Tibial artery (tissue), 4 donors: ENCODE measurements at places on chromosomes 11 and 22.
A peak's percentile ranks its signal among the peaks of the same experiment; 100 is the strongest.

DNA sequence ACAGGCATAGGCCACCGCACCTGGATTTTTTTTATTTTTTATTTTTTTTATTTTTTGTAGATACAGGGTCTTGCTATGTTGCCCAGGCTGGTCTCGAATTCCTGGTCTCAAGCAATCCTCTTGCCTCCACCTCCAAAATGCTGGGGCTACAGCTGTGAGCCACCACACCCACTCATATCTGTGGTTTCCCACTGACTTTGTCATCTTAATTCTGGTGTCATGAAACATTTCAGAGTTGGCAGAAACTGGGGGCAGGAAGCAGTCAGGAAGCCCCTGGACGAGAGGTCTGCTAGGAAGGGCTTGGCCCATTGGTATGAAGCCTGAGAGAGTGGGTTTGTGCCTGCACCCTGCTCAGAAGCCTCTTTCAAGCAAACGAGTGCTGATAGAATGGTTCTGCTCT lies 49.1 kb downstream of the COMMD9 start:
- no peak for DNase-seq

DNA sequence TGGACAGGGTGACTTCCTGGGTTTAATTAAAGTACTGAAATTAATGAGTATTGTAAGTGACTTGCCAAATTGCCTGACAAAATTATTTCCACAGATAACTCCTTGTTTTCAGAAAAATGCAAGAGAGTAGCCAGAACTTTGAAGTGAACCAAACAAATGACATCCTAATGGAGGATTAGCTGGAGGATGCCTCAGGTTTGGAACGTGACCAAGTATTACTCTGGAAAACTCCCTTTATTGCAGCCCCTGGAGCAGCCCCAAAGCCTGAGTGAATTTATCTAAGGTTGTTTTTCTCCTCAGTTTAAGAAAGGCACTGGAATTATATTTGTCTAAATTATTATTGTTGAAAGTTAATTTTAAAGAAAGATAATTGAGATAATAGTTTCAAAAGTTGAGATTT lies 343.6 kb upstream of the MTNR1B start:
- no peak for DNase-seq

GRCh38 chr11:2531277-2531986 lies 86.6 kb downstream of the KCNQ1 start:
- DNase-seq: peak; percentile 82

DNA sequence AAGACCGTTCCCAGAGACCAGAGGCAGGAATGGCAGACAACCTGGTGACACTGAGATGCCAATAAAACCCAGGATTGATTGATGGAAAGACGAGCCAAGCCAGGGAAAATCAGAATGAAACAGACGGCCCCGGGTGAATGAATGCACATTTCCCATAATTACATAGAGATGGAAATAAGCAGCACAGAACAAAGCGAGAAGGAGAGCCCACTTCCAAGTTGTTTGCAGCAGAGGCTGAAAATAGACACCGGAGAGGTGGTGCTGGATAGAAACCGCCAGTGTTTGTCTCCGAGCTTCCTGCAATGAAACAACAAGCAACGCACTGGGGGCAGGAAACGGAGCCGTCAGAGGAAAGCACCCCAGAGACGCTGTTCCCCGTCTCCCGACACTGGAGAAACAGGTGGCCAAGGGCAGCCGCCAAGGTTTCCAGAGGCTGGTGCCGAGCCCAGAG lies 406.8 kb downstream of the SHANK2 start:
- DNase-seq: no peak

GRCh38 chr11:80086496-80087055 lies 645.7 kb upstream of the TENM4 start:
- DNase-seq: no peak

DNA sequence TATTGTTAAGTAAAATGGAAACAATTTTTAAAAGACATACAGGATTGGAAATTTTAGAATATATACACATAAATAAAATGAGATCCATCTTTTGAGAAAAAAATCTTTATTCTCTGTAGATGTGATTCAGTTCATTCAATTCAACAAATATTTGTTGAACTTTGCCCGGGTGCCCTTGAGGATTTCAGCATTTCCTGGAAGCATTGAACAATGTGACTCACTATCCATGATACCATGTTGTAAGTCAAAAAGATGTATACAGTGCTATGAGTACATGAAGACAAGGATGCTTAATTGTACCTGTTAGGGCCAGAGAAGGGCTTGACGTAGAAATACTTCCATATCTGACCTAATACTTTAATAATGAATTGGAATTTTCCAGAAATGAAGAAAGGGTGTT lies 353.7 kb downstream of the METTL15 start:
- DNase-seq: no peak

GRCh38 chr22:22349455-22349836 lies 104.9 kb downstream of the VPREB1 start:
- DNase-seq: no peak

DNA sequence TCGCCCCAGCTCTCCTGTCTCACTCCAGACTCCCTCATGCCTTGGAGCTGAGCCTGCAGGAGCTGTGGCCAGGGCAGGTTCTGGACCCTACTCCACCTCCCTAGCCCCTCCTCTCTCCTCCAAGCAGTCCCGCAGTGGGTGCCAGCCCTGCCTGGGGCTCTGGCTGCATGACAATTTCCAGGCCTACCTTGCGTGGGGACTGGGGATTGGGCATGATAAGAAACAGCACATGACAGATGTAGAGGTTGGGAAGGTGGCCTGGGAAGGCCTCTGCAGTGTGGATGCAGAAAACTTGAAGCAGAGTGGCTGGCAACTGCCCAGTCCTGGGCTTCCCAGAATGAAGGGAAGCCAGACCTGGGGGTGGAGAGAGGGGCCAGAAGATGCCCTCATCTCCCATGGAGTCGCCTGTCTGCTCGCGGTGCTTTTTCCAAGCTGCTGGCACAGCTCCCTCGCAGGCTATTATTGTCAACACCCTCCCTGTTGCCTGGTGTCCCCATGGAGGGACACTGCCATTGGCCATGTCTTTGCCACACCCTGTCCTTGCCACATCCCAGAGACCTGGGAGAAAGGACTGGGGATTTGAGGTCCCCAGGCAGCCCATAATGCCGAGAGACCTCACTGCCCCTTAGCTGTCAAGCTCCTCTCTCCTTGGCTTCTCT lies 48.9 kb upstream of the CDON start:
- DNase-seq: no peak

GRCh38 chr11:17387254-17387653 lies 1.2 kb downstream of the KCNJ11 start:
- DNase-seq: no peak

GRCh38 chr11:35275786-35276170 lies 136.8 kb downstream of the CD44 start:
- no peak for DNase-seq

DNA sequence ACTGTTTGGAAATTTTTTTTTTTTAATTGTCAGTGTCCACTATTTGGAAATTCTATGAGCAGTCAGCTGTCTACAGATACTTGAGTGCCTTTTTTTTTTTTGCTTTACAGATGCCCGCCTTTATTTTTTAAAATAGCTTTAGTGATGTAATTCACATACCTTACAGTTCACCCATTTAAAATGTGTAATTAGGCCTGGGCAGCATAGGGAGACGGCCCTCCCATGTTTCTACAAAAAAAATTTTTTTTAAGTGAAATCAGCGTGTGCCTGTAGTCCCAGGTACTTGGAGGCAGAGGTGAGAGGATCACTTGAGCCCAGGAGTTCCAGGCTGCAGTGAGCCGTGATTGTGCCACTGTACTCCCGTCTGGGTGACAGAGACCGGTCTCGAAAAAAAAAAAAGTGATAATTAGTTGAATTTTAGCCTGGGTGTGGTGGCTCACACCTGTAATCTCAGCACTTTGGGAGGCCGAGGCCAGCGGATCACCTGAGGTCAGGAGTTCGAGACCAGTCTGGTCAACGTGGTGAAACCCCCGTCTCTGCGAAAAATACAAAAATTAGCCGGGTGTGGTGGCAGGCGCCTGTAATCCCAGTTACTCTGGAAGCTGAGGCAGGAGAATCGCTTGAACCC lies 1.5 kb downstream of the ZNF143 start:
- DNase-seq: no peak

DNA sequence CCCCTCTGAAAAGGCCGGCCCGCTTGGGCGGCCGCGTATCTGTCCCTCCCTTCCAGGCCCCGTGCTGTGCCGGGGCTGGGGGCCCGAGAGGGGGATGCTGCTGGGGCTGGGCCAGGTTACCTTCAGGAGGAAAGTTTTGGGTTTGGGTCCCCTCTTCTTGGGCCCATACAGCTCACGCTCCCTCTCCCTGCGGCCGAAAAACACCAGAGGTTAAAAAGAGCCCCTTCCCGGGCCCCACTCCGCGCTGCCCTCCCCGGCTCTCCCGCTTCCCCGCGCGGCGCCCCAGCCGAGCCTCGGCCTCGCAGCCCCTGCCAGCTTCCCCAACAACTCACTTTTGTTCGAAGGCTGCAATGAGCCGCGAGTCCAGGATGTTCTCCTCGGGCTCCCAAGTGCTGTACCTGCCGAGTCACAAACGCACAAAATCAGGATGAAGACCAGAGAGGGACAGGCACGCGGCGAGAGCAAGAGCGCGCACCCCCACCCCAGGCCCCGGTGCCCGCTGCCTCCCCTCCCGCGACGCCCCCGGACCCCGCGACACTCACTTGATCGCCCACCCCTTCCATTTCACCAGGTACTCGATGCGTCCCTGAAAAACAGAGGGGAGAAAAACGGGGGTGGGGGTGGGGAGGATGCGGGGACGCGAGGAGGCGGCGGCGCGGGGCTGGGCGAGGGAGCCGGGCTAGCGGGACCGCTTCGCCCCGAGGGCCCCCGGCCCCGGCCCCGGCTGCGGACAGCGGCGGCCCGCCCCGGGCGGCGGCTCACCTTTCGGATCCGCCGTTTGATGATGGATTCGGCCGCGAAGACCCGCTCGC lies 450 bp downstream of the CBX6 start:
- DNase-seq: no peak

- no peak for DNase-seq
Measured at GRCh38 chr11:32890843-32891656, 1.6 kb upstream of the QSER1 start.

- no peak for DNase-seq
Measured at GRCh38 chr11:45494738-45495137, 170.7 kb downstream of the CHST1 start.

GRCh38 chr11:46391578-46392420 lies at the start of gene CHRM4:
Gene CHRM4 (minus strand): TSS chr11:46391776. CDS start chr11:46386557, 5,219 bp downstream.
- DNase-seq: peak; percentile 62

DNA sequence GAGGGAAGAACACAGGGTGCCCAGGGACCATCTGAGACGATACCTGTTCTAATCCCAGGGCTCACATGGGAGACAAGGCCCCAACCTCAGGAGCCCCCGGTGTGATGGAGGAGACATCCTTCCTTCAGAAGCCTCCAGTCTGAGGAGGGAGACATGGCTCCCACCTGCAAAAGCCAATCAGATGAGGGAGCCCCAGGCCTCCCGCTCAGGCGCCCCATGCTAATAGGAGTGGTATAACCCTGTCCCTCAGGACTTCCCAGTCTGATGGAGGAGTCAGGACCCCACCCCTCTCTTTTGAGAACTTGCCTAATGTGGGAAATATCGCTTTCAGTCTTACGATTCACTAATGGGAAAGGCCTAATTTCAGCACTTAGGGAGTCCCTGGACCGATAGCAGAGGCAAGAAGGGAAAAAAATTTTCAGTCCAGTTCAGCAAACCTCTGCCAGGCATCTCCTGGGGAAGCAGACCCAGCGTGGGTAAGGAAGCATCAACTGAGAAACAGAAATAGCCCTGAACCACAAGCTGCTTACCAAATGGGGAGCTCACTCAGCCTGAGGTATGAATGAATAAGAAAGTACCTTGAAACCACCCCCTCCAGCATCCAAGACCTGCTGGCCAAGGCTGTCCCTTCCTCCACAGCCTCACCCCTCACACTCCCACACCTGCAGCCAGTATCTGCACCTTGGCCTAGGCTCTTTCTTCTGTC lies 5.9 kb downstream of the ARRB1 start:
- DNase-seq: no peak

- no peak for DNase-seq
Measured at GRCh38 chr22:45008751-45009605, 827 bp downstream of the PHF21B start.

GRCh38 chr11:20337526-20338154 lies 25.9 kb upstream of the HTATIP2 start:
- no peak for DNase-seq

DNA sequence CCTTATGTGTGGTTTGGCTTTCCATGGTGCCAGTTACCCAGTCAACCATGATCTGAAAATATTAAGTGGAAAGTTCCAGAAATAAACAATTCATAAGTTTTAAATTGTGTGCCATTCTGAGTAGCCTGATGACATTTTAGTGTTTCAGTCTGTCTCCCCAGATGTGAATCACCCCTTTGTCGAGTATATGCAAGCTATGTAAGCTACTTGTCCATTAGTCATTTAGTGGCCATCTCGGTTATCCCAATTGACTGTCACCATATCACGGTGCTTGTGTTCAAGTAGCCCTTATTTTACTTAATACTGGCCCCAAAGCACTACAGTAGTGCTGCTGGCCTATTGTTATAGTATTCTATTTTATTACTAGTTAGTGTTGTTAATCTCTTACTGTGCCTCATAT lies 44.9 kb downstream of the ATG16L2 start:
- no peak for DNase-seq

GRCh38 chr11:119029340-119030028 lies 1.2 kb downstream of the SLC37A4 start:
- DNase-seq: peak; percentile 34

DNA sequence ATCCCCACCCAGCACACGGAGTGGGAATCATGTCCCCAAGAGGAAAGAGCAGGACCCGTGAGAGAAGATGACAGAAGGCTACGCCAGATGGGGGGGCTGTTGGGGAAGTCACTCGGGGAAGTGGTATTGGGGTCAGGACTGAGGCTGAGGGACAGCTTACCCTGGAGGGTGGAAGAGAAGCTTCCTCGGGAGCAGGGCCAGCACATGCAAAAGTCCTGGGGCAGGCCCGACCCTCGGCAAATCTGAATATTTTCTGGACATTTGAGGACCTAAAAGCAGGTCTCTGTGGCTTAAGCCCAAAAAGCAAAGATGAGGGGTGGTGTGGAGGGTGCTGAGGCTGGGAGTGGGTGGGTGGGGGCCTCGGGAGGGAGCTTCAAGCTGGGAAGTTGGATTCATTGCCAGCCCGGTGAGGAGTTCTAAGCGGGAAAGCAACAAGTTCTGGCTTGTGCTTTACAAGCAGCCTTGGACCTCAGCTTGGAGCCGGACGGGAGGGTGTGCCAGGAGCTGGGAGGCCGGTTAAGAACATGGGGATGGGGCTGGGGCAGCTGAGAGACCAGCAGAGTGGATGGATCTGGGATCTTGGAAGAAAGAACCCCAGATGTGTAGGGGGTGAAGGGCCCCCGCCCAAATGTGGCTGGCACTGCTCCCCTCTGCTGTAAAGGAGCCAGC lies 34.9 kb downstream of the GRAMD4 start:
- DNase-seq: no peak

- DNase-seq: no peak
Measured at GRCh38 chr11:67174311-67174710, 55.2 kb downstream of the KDM2A start.

- no peak for DNase-seq
Measured at GRCh38 chr22:30902496-30903357, 65.8 kb downstream of the MORC2 start.

DNA sequence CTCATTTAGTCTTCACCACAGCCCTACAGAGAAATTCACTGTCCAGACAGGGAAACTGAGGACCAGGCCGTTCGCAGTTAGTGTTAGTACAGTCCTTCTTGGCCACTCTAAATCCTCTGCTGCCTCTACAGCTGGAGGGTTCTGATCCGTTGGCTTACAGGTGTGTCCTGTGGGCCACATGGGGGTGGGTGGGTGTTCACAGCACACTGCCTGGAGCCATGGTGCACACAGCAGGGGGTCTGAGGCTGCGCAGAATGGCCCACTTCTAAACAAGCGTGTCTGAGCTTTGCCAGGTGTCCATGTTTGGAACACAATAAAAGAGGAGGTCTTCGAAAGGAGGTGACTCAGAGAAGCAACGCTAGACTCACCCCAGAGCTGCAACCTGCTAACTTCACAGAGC lies 249.0 kb downstream of the ST3GAL4 start:
- DNase-seq: no peak

- no peak for DNase-seq
Measured at GRCh38 chr22:35561796-35562526, 21.3 kb downstream of the RASD2 start.
